ENCODE measurements at places on chromosomes 1 and 21. TPM values are rescaled to one million over a fixed set of nuclear protein-coding genes. Genes with fewer than 3 reads are reported as not detected.

GRCh38 chr1:185957441-185958363 lies 223.5 kb downstream of the HMCN1 start:
- DNase-seq = no peak

GRCh38 chr1:242211254-242212022 lies 212.5 kb upstream of the MAP1LC3C start:
- no peak for DNase-seq

GRCh38 chr1:66175581-66175980 lies 358.4 kb upstream of the SGIP1 start:
- DNase-seq = no peak

DNA sequence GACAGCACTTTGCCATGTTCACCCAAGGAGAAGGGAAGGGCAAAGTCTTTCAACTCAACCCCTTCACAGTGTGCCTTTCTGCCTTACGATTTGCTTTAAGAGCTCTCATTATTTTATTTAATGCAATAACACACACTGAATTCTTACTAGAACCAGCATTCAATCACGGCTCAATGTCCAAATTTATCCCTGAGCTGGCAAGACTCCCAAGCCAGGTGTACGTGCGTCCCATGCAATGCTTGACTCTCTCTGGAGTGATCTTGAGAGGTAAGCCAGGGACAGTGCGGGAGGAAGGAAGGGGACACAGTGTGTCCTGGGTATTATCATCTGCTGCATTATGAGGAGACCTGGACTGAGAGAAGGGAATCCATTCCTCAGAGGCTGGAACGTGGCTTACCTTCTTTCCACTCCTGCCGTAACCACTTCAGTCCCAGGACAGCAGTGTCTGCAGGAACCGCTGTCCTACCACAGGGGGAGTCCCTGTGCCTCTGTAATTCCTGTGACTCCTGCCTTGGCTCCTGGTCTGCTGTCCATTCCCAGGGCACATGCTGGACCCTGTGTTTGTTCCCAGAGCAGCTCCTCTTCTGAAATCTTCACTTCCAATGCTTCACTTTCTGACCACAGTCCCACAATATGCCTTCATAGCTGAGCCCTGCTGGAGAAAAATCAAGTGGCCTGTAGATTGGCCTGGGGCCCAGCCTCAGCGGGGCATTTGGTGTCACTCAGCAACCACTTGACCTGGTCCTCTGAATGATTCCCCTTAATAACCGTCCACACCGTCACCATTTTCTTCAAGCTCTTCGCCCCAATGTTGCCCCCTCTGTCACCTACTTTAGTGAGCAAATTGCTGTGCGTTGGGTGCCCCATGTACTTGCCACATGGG lies 28.6 kb upstream of the STUM start:
- no peak for DNase-seq

DNA sequence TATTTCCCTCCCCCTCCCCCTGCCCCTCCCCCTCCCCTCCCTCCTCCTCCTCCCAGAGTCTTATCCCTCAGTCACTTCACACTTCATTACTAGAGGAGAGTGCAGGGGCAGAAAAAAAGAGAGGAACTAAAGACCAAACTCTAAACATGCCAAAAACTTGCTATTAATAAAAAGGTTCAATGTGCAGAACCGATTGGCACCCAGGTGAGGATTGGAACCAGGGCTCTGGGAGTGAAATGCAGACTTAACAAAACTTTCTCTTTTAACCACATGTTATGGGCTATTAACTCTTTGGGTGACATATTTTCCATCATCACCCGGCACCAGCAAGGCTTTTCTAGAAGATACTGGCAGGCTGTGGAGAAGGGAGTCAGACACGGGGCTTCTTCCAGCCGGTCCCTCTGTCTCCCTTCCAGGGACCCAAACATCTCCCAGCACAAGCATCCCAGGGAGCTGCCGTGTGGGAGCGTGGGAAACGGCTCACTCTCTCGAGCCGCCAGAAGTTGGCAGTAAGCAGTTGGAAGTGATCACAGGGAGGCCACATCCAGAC lies 13.6 kb downstream of the NID1 start:
- DNase-seq = no peak

DNA sequence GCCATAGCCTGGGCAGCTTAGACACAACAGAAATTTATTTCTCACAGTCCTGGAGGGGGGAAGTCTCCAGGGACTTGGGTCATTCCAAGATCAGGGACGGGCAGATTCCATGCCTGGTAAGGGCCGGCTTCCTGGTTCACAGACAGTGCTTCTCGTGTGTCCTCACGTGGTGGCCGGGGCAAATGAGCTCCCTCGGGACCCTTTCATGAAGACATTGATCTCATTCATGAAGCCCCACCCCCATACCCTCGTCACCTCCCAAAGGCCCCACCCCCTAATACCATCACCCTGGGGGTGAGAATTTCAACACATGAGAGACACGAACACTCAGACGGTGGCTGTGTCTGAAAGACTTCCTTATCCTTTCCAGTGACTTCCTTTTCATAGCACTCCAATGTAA lies 51.5 kb downstream of the ACOT7 start:
- no peak for DNase-seq

GRCh38 chr1:66552829-66553228 lies 18.9 kb downstream of the SGIP1 start:
- no peak for DNase-seq

DNA sequence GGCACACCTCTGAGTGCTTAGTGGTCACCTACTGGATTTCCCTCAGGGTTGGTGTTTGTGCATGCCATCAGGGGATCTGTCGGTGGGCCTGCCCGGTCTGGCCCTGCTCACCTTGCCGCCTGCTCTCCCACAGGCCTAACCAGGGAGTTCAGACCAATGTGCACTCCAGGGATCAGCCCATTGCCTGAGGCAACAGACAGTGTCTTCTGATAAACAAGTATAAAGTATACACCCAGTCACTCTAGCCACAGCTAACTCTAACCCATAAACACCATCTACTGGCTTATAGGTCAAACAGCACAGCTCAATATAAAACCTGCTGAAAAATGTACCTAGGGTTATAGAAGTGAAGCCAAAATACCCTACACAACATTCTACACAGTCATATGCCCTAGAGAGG lies 1300.0 kb downstream of the PLA2G4A start:
- no peak for DNase-seq

GRCh38 chr21:28642891-28643290 lies 349.8 kb downstream of the LTN1 start:
- no peak for DNase-seq

DNA sequence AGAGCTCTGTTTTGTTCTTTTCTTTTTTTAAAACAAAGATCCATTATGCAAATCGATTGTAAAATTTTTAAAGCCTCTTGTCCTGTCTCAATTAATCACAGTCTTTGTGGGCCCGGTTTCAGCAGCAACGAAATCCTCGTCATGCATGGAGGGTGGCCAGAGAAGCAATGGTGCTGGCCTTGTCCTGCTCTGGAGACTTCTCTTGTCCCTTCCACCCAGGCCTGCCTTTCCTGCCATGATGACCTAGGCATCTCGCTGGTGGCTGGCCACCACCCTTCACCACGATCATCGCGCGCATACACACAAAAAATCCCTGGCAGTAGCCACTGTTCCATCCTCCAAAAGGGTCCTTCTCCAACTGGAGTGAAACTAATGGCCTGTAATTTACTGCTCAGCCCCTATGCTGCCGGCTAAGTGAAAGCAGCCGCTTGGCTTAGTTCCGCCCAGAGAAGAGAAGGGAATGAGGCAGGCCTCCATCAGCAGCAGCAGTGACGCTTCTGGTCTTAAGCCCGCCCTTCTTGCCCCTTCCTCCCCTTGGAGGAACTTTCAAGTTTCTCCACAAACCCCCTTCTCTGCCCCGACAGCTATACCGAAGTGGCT lies 309.5 kb downstream of the NPHP4 start:
- DNase-seq = no peak

- peak; percentile 58 for DNase-seq
Measured at GRCh38 chr21:31872452-31873274, at the start of gene HUNK. TSS of gene HUNK (plus strand) at chr21:31873020. CDS start at chr21:31873675, 655 bp downstream.

DNA sequence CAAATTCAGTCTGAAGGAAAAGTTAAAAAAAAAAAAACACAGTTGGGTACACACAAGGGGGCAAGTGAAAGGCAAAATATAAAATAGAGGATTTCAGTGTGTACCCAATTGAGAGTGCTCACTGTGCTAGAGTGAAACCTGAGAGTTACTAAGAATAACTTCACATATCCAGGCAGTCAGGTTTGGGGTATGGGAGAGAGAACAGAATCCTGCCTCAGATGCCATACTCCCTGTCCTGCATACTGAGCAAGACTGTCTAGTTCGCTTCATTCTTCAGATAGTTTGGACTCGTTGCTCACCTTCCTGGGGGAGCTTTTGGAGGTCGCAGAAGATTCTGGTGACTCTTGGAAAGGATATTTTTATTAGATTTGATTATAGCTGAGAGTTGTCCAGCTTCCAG lies 20.4 kb downstream of the CEP85 start:
- DNase-seq = no peak

DNA sequence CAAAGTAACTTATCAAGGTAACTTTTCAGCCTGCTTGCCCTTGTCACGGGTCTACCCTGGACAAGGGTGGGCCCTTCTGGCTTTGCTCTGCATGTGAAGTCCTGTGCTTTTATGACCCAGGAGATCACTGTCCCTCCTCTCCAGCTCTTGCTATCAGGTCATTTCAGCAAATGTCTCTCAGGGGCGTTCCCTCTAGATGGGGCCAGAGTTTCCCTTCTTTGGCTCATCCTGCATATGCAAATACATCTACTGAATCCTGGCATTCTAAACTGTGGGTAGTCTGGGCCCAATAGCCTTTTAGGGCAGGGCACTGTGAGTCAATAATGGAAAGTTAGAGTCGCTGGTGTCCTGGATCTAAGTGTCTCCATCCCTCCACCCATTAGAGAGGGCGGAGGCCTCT lies 366.9 kb upstream of the USP24 start:
- no peak for DNase-seq

GRCh38 chr1:234014208-234014607 lies 109.7 kb downstream of the SLC35F3 start:
- DNase-seq = no peak

GRCh38 chr1:209755926-209756614 lies at the start of gene TRAF3IP3:
TSS of gene TRAF3IP3 (plus strand) at chr1:209756053. CDS start at chr1:209760040, 3,987 bp downstream.
- DNase-seq = peak; percentile 71

SLC9C2 gene
- not detected for total RNA-seq
